ENCODE measurements at places on chromosomes 16 and 17. TPM values are rescaled to one million over a fixed set of nuclear protein-coding genes. Genes with fewer than 3 reads are reported as not detected.

DNA sequence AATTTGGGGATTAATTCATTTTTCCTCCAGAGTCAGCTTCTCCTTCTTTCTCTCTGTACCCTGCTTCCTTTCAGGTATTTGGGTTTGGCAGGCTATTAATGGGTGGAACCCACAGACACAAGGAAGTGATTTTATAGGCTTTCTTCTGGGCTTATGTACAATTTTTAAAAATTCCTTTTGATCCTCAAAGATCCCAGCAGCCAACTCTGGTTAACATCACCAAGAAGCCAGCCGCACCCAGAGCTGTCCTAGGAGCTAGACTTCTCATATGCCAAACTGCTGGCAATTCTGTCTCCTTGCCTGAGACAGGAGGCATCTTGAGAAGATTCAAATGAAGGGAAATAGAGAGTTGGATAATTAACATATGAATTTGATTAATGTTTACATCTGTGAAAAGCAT lies 47.2 kb upstream of the ELAC2 start:
- H3K36me3 ChIP-seq, result no peaks in the 10 kb centered on the region
- no peak overlapping the region for H3K4me3 ChIP-seq
- DNase-seq, result no peak
- H3K27ac ChIP-seq, result no peak overlapping the region
- no peaks in the 10 kb centered on the region for H3K4me1 ChIP-seq

DNA sequence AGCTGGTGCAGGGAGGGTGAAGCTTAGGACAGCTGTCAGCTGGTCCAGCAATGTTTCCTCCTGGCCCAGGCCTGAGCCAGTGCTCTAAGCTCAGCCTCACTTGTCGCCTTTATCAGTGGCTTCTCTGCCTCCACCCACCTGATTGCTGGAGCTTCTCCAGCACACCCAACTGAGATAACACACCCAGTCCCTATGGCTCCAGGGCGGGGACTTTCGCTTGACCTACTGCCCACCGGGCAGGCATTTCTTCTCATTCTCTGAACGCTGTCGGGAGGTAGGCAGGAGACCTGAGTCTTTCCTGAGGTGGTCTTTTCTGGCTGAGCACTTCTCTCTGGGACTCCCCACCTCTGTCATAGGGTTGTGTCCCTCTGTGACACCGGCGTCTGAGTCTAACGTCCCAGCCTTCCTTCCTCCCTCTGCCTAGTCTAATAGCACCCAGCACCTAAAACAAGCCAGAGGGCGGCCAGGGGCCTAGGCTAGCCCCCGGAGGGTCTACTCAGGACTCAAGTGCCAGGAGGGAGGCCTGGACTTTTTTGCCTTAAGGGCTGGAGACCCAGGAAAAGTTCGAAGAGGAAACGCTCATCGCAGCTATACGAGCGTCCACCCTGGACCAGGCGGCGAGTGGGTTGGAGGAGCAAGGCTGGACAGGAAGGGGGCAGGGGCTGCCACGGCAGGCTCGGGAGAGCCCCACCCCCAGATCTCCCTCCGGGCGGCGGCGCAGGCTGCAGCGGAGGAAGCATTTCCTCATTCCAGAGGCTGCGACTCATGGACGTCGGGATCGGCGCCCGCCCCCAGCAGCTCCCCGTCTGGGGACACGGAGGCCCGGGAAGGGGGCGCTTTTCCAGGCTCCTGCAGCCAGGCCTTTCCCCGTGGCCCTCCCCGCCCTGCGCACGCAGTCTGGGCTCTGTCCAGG lies 756 bp downstream of the TAX1BP3 start:
- no peaks in the 10 kb centered on the region for H3K4me1 ChIP-seq
- peak; percentile 92 for DNase-seq
- H3K36me3 ChIP-seq, result peaks cover 3% of the 10 kb centered on the region
- H3K27me3 ChIP-seq, result no peaks in the 10 kb centered on the region

DNA sequence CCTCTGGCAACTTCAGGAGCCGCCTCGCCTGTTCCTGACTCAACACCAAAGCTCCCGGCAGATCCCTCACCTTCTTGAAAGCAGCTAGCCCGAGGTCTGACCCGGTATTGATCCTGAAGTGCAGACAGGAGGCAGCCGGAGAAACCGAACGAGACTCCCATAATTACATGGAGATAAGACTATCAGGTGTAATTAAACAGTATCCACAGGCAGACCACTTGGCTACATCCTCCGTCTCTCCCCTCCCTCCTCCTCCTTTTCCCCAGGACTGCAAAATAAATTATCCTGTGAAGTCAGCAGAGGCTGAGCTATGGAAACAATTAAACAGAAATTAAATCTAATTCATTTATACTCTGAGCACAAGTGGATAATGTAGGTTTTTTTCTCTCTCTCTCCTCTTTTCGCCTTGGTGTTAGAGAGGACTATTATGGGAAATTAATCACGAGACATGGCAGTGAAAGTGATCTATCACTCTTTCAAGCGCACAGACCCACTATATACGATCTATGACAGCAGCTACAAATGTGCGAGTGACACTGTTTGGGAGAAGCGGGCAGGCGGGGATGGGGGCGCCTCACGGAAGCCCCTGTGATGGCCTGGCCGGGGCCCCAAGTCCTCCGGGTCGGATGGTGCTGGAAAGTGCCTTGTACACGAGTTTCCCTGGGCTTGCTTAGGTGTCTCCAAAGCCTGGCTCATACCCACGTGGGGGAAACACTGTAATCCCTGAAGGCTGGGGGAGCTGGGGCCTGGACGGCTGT lies 92.8 kb downstream of the RBFOX3 start:
- no peak overlapping the region for H3K4me3 ChIP-seq
- H3K27ac ChIP-seq, result no peak overlapping the region
- no peaks in the 10 kb centered on the region for H3K27me3 ChIP-seq
- DNase-seq, result no peak
- no peaks in the 10 kb centered on the region for H3K36me3 ChIP-seq

DNA sequence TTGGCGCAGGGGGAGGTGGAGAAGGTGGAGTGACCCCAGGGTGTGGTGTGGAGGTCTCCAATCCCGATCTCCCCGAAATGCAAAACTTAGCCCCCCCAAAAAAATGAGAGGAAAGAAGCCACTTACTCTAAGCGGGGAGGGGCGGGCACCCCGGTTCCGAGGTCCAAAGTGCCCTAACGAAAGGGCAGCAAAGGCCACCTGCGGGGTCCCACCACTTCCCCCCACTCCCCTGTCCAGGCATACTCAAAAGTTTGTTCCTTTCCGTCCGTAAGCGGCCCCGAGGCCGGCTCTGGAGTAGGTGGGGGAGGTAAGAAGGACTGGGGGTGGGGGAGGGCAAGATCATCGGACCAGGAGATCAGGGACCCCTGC lies 1.1 kb downstream of the TOX3 start:
- H3K4me1 ChIP-seq, result peaks cover 3% of the 10 kb centered on the region
- DNase-seq, result no peak
- peak overlapping the region; percentile 68 for H3K4me3 ChIP-seq
- H3K27me3 ChIP-seq, result peaks cover 6% of the 10 kb centered on the region

DNA sequence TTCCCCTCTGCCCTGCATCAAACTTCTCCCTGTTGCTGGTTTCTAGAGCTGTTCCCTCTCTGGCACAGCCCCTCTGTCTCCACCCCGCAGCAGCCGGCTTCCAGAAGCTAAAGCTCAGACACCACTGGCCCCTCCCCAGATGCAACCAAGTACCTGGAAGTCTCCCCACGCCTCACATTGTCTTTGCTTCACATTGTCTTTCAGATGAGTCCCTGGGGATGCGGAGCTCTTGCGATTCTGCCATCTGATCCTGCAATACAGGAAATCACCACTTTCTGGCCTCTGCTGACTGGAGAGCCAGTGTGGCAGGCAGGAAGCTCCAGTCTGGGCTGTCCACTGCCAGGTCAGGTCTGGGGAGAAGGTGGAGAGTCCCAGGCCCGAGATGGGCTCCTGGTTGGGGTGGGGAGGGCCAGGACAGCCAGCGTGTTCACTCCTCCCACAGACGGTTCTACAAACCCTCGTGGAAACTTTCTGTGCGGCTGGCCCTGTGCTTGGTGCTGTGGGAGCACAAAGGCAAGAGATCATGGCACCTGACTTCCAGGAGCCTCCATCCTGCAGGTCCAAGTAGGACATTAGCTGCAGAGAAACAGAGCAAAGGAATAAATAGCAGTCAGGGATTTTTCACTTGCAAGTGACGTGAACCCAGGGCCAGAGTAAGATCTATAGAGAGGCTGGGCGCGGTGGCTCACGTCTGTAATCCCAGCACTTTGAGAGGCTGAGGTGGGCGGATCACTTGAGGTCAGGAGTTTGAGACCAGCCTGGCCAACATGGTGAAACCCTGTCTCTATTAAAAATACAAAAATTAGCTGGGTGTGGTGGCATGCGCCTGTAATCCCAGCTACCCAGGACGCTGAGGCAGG lies 47.9 kb upstream of the MAP3K14 start:
- H3K36me3 ChIP-seq, result no peaks in the 10 kb centered on the region
- no peaks in the 10 kb centered on the region for H3K4me1 ChIP-seq
- H3K27ac ChIP-seq, result no peak overlapping the region
- no peaks in the 10 kb centered on the region for H3K27me3 ChIP-seq
- no peak for DNase-seq
- no peak overlapping the region for H3K4me3 ChIP-seq

DNA sequence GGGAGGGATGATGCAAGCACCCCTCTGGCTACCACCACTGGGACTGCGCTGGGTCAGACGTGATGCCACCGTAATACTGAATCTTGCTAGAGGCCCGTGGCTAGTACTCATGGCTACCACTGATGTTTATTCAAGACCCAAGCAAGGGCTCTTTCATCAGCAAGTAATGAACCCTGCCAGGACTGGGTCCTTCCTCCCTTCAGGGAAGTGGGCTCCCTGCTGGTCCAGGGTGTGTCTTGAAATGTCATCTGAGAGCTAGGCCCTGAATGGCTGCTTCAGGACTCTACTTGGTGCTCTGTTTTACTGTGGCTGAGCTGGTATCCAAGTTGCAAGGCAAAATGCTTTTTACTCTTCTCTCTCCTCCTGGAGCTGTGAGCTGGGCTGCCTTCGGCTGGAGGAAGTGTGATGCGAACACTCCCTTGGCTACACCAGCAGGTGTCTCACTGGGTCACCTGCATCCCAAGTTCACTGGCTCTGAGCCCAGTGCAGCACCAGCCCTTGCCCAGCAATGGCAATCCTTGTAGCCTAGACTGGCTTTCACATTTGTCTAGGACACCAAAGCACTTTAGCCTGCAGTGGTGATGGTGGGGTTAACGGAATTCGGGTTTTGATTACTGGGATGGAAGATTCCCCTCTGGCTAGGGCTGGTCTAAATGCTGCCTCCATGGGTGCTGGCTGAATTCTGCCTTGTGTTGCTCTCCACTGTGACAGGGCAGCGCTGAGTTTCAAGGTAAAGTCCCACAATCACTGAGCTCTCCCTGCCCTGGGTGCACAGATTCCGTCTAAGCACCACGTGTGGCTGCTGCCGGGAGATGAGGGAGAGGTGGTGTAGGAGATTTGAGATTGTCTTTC lies 98.6 kb downstream of the USP22 start:
- no peak overlapping the region for H3K27ac ChIP-seq
- H3K4me3 ChIP-seq, result no peak overlapping the region
- no peaks in the 10 kb centered on the region for H3K36me3 ChIP-seq

GRCh38 chr16:83532634-83533033 lies 275.1 kb upstream of the HSBP1 start:
- no peaks in the 10 kb centered on the region for H3K4me1 ChIP-seq
- DNase-seq, result no peak
- no peak overlapping the region for H3K27ac ChIP-seq
- no peaks in the 10 kb centered on the region for H3K27me3 ChIP-seq
- no peak overlapping the region for H3K4me3 ChIP-seq
- H3K36me3 ChIP-seq, result no peaks in the 10 kb centered on the region

- H3K4me3 ChIP-seq, result no peak within 1 kb of the TSS
- no peak for DNase-seq
- H3K4me1 ChIP-seq, result peaks cover 23% of the 10 kb centered on the region
- no peaks in the 10 kb centered on the region for H3K27me3 ChIP-seq
- no peaks in the 10 kb centered on the region for H3K36me3 ChIP-seq
Measured at GRCh38 chr17:19716108-19717030, at the start of gene SLC47A2. TSS of gene SLC47A2 (minus strand) at chr17:19716584. CDS start at chr17:19716555, 29 bp downstream.

GRCh38 chr16:28181515-28181914 lies 30.2 kb downstream of the XPO6 start:
- DNase-seq, result peak; percentile 87
- no peak overlapping the region for H3K27ac ChIP-seq
- H3K4me1 ChIP-seq, result peaks cover 10% of the 10 kb centered on the region
- H3K27me3 ChIP-seq, result no peaks in the 10 kb centered on the region
- H3K4me3 ChIP-seq, result no peak overlapping the region
- H3K36me3 ChIP-seq, result peaks cover 2% of the 10 kb centered on the region

DNA sequence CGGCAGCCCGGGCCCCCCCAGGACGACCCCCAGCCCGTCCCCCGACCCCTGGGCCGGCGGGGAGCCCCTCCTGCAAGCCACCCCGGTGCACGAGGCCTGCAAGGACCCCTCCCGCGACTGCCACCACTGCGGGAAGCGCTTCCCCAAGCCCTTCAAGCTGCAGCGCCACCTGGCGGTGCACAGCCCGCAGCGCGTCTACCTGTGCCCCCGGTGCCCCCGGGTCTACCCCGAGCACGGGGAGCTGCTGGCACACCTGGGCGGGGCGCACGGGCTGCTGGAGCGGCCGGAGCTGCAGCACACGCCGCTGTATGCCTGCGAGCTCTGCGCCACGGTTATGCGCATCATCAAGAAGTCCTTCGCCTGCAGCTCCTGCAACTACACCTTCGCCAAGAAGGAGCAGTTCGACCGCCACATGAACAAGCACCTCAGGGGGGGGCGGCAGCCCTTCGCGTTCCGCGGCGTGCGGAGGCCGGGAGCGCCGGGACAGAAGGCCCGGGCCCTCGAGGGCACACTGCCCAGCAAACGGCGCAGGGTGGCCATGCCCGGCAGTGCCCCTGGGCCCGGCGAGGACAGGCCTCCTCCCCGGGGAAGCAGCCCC lies 15.6 kb upstream of the ZFPM1 start:
- H3K36me3 ChIP-seq, result no peaks in the 10 kb centered on the region
- H3K4me1 ChIP-seq, result no peaks in the 10 kb centered on the region
- DNase-seq, result peak; percentile 60
- no peak overlapping the region for H3K4me3 ChIP-seq

DNA sequence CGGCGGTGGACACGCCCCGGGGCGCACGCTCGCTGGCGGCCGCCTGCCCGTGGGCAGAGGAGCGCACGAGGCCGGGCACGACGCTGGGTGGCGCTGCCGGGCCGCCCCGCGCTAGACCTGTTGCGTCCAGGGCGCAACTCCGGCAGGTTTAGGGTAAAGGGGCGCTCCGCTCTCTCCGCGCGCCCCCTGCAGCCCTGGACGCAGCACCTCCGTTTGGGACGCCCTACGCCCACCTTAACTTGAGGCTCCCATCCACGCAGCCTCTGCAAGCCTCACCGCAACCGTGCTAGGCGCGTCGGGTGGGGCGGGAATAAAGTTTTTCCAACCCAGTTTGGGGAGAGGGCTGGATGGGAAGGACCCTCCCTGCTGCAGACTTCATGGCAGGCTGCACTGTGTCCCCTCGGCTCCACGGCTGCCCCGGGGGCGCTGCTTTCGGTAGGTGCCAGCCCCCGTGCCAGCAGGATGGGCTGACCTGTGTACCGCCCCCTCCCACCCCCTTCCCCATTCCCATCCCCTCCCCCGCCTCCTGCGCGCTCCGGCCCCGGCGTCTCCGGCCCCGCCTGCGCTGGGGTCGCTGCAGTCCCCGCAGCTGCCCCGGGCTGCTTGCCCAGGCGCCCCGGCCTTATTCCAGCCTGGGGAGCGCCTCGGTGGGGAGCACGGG lies at the start of gene SYT17:
SYT17 (plus strand) TSS at position 531 of the 661 bp plus-strand sequence. CDS start 407 bp downstream, outside the sequence.
- H3K27ac ChIP-seq, result no peak within 1 kb of the TSS
- no peaks in the 10 kb centered on the region for H3K4me1 ChIP-seq
- H3K27me3 ChIP-seq, result no peaks in the 10 kb centered on the region
- peak within 1 kb of the TSS; percentile 62 for H3K4me3 ChIP-seq

Gene MC1R
- 4.3 TPM for polyA plus RNA-seq

Gene PSMC3IP
- 5.7 TPM for polyA plus RNA-seq

Gene MARVELD3
- polyA plus RNA-seq, result 29.5 TPM

Gene GAST
- not detected for polyA plus RNA-seq

Gene ITGA2B
- polyA plus RNA-seq, result not detected

Gene TNRC6C
- 1.1 TPM for polyA plus RNA-seq

Gene PPL
- polyA plus RNA-seq, result 37.1 TPM
